NCI-H510A (cell line): ENCODE measurements at places on chromosomes 7 and 10.

GRCh38 chr7:46478046-46478445 lies 557.0 kb upstream of the IGFBP3 start:
- no peak for DNase-seq

DNA sequence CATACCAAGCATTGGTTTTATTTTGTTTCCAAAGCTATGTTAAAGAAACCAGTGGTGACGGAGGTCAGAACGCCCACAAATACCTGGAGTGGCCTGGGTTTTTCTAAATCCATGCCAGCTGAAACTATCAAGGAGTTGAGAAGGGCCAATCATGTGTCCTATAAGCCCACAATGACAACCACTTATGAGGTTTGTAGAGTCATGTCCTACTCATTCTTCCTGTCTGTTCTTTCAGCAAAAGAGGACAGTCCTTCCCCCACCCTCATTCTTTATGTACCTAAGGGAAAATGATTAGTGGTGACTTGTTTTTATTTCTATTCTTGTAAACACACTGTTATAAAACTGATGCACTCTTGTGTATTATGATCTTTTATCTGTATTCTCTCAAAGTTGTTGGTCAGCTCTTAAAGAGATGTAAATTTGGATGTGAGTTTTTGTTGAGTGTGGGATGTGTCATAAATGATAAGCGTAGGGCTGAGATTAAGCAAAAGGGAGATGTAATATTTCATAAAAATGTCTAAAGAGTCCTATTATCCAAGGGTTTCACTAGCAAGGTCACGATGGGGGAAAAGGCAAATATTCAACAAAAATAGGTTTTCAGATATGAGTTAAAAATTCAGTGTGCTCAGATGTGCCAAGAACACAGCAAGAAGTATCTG lies 294.4 kb downstream of the BICC1 start:
- DNase-seq = no peak

DNA sequence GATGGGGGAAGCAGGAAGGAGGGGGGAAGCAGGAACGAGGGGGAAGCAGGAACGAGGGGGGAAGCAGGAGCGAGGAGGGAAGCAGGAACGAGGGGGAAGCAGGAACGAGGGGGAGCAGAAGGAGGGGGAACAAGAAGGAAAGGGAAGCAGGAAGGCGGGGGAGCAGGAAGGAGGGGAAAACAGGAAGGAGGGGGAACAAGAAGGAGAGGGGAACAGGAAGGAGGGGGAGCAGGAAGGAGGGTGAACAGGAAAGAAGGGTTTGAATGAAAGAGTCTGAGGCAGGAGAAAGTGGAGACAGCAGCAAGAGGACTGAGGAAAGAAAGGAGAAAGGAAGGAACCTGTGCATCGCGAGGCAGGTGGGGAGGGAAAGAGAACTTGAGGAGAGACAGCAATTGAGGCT lies 256.6 kb downstream of the PTEN start:
- DNase-seq = no peak

DNA sequence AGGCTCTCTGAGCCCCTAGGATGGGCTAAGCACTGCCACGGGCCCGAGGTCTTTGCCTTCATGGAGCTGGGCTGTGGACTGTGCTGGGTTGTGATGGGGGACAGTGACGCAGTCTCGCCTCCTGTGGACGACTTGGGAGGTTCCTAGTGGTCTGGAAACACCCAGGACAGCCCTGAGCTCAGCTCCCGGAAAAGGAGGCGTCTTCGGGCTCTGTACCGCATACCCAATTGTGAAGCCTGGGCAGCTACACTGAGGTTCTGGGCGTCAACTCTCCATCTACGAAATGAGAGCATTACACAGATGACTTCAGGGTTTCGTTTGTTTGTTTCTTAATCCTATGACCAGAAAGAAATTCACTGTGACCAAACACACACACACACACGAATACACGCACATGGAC lies 79.6 kb upstream of the KAT6B start:
- no peak for DNase-seq

DNA sequence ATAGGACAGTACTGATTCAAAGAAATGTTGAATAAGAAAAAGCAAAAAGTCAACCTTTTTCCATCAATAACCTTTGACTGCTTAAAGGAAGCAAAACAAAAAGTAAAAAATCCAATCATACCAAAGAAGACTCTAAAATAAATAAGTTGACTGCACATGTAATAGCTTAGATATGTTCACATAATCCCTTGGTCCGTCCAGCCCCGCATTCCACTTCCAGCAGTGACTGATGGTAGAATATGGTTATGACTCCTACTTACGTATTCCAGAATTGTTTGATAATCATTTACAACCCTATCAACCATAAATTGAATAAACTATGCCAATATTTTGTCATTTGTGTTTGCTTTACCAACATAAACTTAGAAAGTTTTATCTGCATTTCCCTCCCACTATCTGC lies 77.9 kb downstream of the CTNNA3 start:
- no peak for DNase-seq

GRCh38 chr10:81479316-81479715 lies 395.7 kb upstream of the NRG3 start:
- no peak for DNase-seq

- no peak for DNase-seq
These were observed 96.2 kb downstream of the EXOC4 start for GRCh38 chr7:133349101-133349500.

DNA sequence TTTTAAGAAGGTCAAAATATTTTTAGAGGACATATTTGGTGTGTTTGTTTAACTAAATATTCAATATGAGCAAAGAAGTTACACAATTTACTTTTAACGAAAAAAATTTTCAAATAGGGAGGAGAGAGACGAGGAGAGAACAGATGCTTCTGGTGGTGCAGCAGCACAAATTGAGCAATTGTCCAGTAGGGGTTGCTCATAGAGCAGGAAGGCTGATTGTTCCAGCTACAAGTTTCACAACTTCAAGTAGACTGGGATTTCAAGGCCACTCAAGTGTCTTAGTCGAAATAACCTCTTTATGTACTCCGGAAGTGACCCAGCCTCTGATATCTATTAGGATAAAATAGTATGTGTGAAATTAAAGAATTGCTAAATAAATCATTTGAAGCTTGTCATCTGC lies 197.9 kb downstream of the HDAC9 start:
- no peak for DNase-seq

GRCh38 chr10:109912335-109913281 lies 10.7 kb downstream of the XPNPEP1 start:
- DNase-seq = no peak

DNA sequence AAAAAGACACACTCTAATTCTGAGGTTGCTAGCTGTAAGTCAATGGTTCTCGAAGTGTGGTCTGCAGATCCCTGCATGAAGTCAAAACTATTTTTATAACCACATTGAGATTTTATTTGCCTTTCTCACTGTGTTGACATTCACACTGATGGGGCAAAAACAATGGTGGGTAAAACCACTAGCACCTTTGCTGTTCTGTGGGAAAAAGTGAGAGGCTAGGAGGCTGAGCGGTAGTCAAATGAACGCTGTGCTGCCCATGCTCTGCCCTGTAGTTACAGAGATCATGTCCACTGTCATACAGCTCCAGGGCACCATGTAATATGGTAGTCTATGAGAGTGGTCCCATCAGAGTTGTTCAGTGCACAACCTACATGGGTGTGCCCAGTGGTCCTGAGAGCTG lies 21.6 kb upstream of the PDCD4 start:
- DNase-seq = no peak

- no peak for DNase-seq
These were observed 1.3 kb downstream of the OGDHL start for GRCh38 chr10:49760789-49761188.

DNA sequence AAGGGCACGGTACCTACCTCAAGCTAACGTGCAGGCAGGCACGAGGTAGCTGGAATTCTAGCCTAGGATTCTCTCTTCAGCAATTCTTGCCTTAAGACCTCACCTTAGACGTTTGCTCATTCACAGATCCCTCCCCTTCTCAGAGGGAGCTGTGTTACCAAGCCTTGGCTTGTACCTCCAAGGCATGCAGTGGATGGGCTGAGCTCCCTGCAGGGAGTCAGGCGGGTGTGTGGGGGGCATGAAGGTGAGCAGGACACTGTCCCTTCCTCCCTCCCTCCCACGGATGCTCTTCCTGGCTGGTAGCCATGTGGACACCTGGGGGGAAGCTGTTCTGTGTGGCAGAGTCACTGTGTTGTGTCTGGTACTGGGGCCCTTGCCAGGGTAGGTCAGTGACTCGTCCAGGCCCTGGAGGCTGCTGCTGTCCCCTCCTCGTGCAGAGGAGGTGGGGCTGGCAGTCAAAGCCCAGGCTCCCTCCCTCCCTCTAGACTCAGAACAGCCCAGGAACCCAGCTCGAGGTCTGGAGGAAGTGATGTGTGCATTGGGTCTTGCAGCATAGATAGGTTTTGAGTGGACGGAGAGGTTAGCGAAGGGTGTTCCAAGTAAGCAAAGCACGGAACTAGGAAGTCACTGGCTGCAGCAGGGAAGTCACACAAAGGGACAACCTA lies 222.2 kb upstream of the SH2B2 start:
- DNase-seq = no peak

- DNase-seq = no peak
These were observed 55.0 kb downstream of the CCNY start for GRCh38 chr10:35391153-35391953.

- DNase-seq = no peak
These were observed 353.7 kb downstream of the HTR7 start for GRCh38 chr10:90504172-90504571.

DNA sequence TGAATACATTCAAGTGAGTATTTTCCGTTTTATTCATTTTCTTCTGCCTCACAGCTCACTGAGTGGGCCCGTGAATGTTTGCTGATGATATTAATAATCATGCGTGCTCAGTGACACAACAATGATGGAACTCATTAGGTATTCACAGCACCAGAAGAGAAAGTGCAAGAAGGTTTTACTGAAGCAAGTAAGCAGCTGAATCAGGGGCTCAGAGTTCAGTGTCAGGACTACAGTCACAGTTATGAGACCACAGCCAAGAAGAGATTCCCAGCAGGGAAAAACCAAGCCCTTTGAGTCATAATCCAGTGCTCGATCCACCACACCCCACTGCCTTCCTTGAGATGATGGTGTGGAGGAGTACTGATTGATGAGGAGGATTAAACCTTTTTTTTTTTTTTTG lies 247.4 kb downstream of the KIAA1217 start:
- no peak for DNase-seq

- no peak for DNase-seq
These were observed 6.0 kb downstream of the CYREN start for GRCh38 chr7:135164357-135165061.

DNA sequence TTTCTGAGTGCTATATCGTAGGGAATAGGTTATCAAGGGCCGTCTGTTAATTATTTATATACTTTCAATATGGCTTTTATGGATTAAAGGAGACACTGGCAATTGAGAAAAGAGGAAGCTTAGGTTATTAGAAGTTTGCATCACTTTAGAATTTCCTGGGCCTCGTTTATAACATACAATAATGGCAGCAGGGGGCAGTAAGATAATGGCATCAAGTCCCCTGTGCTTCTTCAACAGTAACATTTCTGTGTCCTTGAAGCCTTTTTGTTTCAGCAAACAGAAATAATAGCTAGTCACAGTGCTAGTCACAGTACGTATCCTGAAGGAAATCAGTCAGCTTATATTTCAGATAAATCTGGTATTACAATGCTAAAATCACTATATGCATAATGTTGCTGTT lies 41.9 kb downstream of the SPAM1 start:
- no peak for DNase-seq

GRCh38 chr7:7946486-7946885 lies 22.1 kb upstream of the GLCCI1 start:
- no peak for DNase-seq

DNA sequence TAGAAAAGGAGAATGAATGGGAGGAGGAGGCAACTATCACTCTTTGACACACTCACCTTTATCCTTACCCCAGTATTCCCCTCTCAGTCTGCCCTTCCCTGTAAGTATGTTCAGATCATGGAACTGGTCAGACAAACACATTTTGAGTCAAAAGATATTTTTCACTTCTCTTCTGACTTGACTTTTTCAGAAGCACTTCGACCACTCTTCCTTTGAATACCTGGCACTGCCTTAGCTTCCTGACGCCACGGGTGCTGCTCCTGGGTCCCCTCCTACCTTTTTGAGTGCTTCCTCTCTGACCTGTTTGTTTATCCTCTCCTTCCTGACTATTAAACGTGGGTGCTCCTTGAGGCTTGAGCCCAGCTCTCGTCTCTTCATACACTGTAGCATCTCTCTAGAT lies 19.8 kb upstream of the C10orf67 start:
- no peak for DNase-seq

GRCh38 chr7:2220030-2220429 lies 12.7 kb downstream of the MAD1L1 start:
- no peak for DNase-seq

GRCh38 chr7:132800522-132800921 lies 224.3 kb upstream of the PLXNA4 start:
- DNase-seq = no peak

GRCh38 chr10:5447056-5447455 lies 34.7 kb downstream of the NET1 start:
- DNase-seq = no peak

DNA sequence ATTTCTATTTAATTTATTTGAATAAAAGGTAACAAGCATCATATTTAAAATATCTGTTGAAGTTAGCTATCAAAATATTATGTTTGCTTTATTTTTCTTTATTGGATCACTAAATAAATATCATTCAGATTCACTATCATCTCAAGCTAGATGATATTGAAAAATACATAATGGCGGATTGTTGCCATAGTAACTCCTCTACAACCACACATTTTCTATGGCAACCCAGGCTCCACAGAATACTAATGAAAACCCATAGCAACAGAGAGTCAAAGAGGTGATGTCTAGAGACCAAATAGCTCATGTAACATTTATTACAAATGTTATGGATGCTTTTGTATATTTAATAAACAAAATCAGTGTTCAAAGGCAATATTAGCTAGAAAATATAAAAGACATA lies 148.9 kb upstream of the CDK1 start:
- no peak for DNase-seq

GRCh38 chr7:70775570-70776156 lies 356.3 kb upstream of the GALNT17 start:
- DNase-seq = no peak

- no peak for DNase-seq
These were observed 79.7 kb downstream of the VIPR2 start for GRCh38 chr7:159064816-159065510.

DNA sequence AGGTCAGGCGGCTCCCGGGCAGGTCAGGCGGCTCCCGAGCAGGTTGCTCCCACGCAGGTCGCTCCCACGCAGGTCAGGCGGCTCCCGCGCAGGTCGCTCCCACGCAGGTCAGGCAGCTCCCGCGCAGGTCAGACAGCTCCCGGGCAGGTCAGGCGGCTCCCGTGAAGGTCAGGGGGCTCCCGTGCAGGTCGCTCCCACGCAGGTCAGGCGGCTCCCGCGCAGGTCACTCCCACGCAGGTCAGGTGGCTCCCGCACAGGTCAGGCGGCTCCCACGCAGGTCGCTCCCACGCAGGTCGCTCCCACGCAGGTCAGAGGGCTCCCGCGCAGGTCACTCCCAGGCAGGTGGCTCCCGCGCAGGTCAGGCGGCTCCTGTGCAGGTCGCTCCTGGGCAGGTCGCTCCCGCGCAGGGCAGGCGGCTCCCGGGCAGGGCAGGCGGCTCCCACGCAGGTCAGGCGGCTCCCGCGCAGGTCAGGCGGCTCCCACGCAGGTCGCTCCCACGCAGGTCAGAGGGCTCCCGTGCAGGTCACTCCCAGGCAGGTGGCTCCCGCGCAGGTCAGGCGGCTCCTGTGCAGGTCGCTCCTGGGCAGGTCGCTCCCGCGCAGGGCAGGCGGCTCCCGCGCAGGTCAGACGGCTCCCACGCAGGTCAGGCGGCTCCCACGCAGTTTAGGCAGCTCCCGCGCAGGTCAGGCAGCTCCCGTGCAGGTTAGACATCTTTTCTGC lies 30.7 kb downstream of the PTPRN2 start:
- no peak for DNase-seq
